ENCODE measurements at places on chromosomes 3 and 15. TPM values are rescaled to one million over a fixed set of nuclear protein-coding genes. Genes with fewer than 3 reads are reported as not detected.

Gene ANKRD63
- not detected for total RNA-seq

DNA sequence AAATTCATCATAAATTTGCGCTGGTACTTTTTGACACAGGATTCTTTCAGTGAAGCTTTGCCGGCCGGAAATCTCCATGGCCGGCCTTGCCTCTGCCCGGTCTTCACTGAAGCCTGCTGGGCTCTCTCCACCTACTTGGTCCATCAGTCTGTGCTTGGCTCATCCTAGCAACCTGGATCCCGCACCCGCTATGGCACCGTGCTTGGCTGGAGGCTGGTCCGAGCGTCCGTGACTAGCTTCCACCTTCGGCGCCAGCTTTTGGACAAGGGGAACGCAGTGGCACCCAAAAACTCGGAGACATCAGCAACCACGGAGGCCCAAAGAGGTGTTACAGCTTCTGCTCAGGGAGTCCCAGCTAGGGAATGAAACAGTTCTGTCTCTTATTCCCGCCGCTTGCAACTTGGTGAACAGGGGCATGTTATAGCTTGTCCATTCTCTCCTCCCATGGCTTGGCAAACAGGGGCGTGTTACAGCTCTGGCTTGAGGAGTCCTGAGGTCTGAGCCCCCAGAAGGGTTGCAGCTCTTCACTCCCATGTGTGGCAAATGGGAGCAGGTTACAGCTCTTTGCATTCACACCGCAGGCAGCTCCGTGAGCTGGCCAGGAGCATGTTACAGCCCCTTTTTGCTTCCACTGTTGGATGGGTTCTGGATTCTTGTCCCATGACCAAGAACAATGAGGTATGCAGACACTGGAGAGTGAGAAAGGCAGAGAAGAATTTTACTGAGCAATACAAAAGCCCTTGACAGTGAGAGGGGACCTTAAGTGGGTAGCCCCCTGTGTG, 204.2 kb downstream of the DIPK2A start:
- H3K4me3 ChIP-seq: no peak overlapping the region
- H3K27me3 ChIP-seq: no peaks in the 10 kb centered on the region
- no peaks in the 10 kb centered on the region for H3K36me3 ChIP-seq
- H3K4me1 ChIP-seq: no peaks in the 10 kb centered on the region
- no peak overlapping the region for H3K27ac ChIP-seq

Gene MBNL1
- total RNA-seq: 317 TPM

Gene SLC35G2
- 2.0 TPM for total RNA-seq

- no peaks in the 10 kb centered on the region for H3K27me3 ChIP-seq
- H3K27ac ChIP-seq: no peak overlapping the region
- H3K36me3 ChIP-seq: no peaks in the 10 kb centered on the region
- no peak for DNase-seq
- no peak overlapping the region for H3K4me3 ChIP-seq
- H3K4me1 ChIP-seq: no peaks in the 10 kb centered on the region
Measured at GRCh38 chr3:23002836-23003732, 200.0 kb upstream of the UBE2E2 start.

- peaks cover 50% of the 10 kb centered on the region for H3K27me3 ChIP-seq
- H3K4me1 ChIP-seq: peaks cover 45% of the 10 kb centered on the region
- H3K4me3 ChIP-seq: peak overlapping the region; percentile 69
- H3K36me3 ChIP-seq: no peaks in the 10 kb centered on the region
Measured at GRCh38 chr3:194133661-194134230, 2.2 kb upstream of the HES1 start.

Gene ALPK3
- total RNA-seq: 0.05 TPM

DNA sequence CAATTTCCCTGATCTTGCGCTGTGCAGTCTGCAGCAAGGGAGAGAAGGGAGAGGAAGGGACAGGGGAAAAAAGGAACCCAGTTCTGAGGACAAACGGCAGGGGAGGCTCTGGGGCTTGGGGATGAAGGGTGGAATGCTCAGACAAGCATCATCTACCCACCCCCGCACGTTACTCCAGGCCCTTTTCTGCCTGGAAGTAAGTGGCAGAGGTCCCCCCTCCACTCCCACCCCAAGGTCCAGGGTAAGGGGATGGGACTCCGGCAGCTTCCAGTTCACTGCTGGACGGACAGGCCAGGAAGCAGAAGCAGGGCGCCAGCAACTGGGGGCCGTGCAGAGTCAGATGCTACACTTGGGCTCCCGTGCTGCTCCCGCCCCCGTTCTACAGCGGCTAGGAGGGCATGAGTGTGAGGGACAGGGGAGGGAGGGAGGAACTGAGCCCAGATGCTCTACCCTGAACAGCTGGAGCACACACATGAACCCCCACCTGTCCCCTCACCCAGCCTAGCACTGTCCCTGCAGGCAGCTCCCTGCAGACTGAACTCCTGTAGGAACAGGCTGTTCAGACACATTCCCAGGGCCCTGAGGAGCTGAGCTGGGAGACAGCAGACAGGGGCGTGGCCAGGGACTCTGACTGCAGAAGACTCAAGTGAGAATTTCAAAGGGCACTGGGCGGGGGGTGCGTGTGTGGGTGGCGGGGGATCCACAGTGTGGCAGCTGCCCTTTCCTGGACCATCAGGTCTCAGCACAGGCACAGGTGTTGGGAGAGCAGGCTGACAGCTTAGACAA, 59.7 kb downstream of the SENP2 start:
- DNase-seq: no peak
- no peak overlapping the region for H3K4me3 ChIP-seq
- H3K27me3 ChIP-seq: peaks cover 10% of the 10 kb centered on the region
- H3K36me3 ChIP-seq: no peaks in the 10 kb centered on the region

Gene GOLGA6A
- total RNA-seq: not detected

DNA sequence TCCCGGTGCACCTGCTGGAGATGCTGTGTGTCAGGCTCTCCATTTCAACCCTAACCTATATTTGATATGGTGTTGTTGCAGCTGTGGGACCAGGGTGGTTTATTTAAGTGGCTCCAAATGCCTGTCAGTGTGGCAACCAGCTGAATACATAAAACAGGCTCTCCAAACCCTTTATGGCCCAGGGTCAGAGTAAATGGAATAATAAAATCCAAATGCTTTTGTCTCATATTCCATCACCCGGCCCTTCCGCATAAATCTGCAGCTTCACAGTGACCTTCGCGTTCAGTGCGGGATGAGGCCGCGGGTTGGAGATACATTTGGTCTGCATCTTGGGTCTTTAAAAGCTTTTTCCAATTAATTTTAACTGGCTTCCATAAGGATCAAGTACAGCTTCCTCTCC, 382.1 kb upstream of the NR2F2 start:
- H3K4me3 ChIP-seq: no peak overlapping the region
- H3K27me3 ChIP-seq: peaks cover 3% of the 10 kb centered on the region
- no peak overlapping the region for H3K27ac ChIP-seq
- no peaks in the 10 kb centered on the region for H3K36me3 ChIP-seq
- no peak for DNase-seq

DNA sequence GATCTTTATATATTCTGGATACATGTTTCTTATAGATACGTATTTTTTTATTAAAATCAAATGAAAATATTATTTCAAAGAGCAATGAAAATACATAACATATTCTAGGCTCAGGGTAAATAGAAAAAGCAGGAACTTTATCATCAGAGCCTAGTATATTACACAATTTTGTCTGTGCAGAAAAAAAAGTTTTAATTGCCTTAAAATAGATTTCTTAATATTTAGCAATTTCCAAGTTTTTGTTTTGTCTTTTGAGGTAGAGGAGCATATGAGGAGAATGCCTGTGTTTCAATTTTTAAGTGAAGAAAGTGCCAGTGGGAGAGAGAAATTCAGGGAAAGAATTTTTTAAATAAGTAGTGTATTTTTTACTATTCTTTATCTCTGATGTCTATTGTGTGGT, 10.5 kb downstream of the CAPN7 start:
- no peak overlapping the region for H3K27ac ChIP-seq
- no peak for DNase-seq
- H3K4me3 ChIP-seq: no peak overlapping the region
- peaks cover 12% of the 10 kb centered on the region for H3K4me1 ChIP-seq
- H3K36me3 ChIP-seq: peaks cover 45% of the 10 kb centered on the region

Gene GPX1
- 306 TPM for total RNA-seq

GRCh38 chr3:121809249-121809648, 25.6 kb downstream of the IQCB1 start:
- no peak overlapping the region for H3K4me3 ChIP-seq
- no peaks in the 10 kb centered on the region for H3K27me3 ChIP-seq
- DNase-seq: no peak

- H3K27ac ChIP-seq: no peak overlapping the region
- no peak overlapping the region for H3K4me3 ChIP-seq
- no peaks in the 10 kb centered on the region for H3K4me1 ChIP-seq
Measured at GRCh38 chr3:150235799-150236198, 172.3 kb upstream of the TSC22D2 start.

GRCh38 chr3:148204131-148204530, 493.6 kb upstream of the AGTR1 start:
- no peaks in the 10 kb centered on the region for H3K4me1 ChIP-seq
- no peak overlapping the region for H3K27ac ChIP-seq
- no peak overlapping the region for H3K4me3 ChIP-seq
- H3K36me3 ChIP-seq: no peaks in the 10 kb centered on the region

DNA sequence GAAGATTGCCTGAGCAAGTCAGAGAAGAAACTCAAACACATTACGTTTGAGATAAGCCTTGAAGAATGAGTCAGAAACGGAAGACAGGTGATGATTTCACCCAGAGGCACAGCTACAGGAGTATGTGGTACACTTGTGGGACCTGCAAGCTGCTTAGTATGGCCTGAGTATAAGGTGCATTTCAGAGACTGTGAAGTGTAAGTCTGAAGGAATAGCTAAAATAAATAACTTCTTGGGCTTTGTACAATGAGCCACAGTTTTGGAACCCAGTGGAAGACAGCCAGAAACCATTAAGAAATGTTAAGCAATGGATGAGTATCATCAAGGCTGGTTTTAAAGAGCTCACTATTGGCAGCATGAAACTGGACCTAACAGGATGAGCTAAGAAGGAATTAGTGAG, 826.2 kb downstream of the ROBO1 start:
- no peaks in the 10 kb centered on the region for H3K36me3 ChIP-seq
- no peak overlapping the region for H3K27ac ChIP-seq
- no peaks in the 10 kb centered on the region for H3K27me3 ChIP-seq
- no peaks in the 10 kb centered on the region for H3K4me1 ChIP-seq
- no peak for DNase-seq

GRCh38 chr15:34078900-34079299, 22.8 kb downstream of the EMC7 start:
- no peak overlapping the region for H3K4me3 ChIP-seq
- H3K4me1 ChIP-seq: no peaks in the 10 kb centered on the region
- no peak overlapping the region for H3K27ac ChIP-seq
- H3K36me3 ChIP-seq: peaks cover 6% of the 10 kb centered on the region
- H3K27me3 ChIP-seq: no peaks in the 10 kb centered on the region

Gene CHRNB4
- total RNA-seq: not detected

DNA sequence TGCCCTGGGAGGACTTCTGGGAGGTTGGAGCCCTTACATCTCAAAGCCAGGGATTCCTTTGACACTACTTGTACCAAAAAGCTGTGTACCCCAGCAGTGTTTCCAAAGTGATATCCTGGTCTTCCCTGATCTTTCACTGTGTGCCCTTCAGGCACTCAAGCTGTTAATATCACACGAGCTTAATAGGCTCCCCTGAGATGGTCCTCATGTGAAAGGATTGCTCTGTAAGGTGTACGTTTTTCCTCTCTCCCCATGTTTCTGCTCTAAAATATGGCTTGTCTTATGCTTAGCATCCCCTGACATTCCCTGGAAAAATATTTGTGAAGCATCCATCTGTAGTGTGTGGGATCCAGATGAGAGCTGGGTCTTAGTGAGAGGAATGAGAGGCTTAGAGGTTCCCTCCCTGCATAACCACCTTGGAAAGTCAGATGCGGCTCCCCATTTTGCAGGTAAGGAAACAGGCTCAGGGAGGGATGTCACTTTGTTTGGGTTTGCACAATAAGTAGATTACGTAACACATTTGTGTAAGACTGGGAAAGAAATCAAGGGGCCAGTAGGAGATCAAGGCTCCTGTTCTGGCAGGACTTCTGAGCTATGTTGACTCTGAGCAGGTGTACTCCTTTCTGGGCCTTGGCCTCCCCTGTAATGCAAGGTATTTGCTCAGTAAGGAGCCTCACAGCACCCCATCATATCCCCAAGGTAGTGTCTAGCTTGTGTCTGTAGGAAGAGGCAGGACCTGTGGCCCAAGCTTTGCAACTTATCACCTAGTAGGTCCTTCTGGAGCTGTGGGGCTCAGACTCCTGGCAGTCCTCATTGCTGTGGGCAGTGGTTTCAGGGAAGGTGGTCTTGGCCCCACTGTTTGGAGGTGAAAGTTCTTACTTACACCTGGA, 667 bp upstream of the ACOX2 start:
- H3K27me3 ChIP-seq: no peaks in the 10 kb centered on the region
- no peak overlapping the region for H3K27ac ChIP-seq
- peaks cover 6% of the 10 kb centered on the region for H3K4me1 ChIP-seq

Gene GABRR3
- total RNA-seq: not detected

DNA sequence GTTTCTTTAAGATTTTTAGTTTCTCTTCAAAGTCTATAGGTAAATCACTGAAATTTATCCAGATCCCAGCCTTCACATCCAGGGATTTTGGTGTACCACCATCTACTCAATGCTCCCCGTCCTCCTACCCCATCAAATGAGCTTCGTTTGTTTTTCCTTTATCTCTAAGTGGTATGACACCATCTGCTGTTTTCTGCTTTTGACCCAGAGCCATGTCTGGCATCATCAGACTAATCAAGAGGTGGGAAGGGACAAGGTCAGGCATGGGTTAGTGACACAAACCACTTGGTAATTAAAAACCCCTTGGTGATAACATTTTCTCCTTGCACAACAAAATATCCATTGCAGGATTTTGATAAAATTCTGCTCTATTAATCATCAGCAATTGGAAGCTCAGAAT, 92.7 kb upstream of the GOLGA8J start:
- H3K27ac ChIP-seq: no peak overlapping the region
- DNase-seq: no peak
- no peak overlapping the region for H3K4me3 ChIP-seq
- H3K27me3 ChIP-seq: peaks cover 9% of the 10 kb centered on the region
- H3K4me1 ChIP-seq: no peaks in the 10 kb centered on the region
- no peaks in the 10 kb centered on the region for H3K36me3 ChIP-seq

- no peak overlapping the region for H3K4me3 ChIP-seq
- H3K4me1 ChIP-seq: no peaks in the 10 kb centered on the region
- H3K27me3 ChIP-seq: no peaks in the 10 kb centered on the region
- DNase-seq: no peak
- no peaks in the 10 kb centered on the region for H3K36me3 ChIP-seq
Measured at GRCh38 chr3:166721466-166721865, 658.6 kb downstream of the ZBBX start.

Gene SUCNR1
- not detected for total RNA-seq

Gene USP50
- total RNA-seq: not detected

- DNase-seq: no peak
- H3K27me3 ChIP-seq: no peaks in the 10 kb centered on the region
- no peak overlapping the region for H3K4me3 ChIP-seq
- no peaks in the 10 kb centered on the region for H3K4me1 ChIP-seq
- no peak overlapping the region for H3K27ac ChIP-seq
Measured at GRCh38 chr3:178059119-178059518, 477.1 kb upstream of the KCNMB2 start.

- peaks cover 12% of the 10 kb centered on the region for H3K4me1 ChIP-seq
- no peaks in the 10 kb centered on the region for H3K27me3 ChIP-seq
- H3K36me3 ChIP-seq: no peaks in the 10 kb centered on the region
Measured at GRCh38 chr3:5499404-5499803, 311.9 kb downstream of the EDEM1 start.

Gene BRPF1
- total RNA-seq: 23.3 TPM

Data from activated CD4-positive, alpha-beta T cell treated with anti-CD3 and anti-CD28 coated beads for 36 hours (primary cell).